SW 1271 (cell line): ENCODE measurements at places on chromosomes 2 and 18.

GRCh38 chr2:74387346-74387745 is 7.2 kb upstream of the DCTN1 start:
- no peak for DNase-seq

DNA sequence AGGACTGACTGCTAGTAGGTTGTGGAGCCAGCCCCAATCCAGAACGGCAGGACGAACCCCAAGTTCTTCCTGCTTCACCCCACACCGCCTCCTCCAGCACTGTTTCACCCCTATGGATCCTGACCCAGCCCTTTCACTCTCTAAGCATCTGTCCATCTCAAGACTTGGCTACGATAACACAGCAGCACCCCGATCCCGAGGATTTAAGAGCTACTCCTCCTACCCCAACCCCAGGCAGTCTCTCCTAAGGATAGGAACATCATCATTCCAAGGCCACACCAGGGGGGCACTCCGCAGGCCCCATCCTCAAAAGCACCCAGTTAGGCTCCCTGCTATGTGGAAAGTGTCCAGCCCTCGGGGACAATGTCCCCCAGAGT is 645 bp downstream of the KCTD18 start:
- DNase-seq = no peak

DNA sequence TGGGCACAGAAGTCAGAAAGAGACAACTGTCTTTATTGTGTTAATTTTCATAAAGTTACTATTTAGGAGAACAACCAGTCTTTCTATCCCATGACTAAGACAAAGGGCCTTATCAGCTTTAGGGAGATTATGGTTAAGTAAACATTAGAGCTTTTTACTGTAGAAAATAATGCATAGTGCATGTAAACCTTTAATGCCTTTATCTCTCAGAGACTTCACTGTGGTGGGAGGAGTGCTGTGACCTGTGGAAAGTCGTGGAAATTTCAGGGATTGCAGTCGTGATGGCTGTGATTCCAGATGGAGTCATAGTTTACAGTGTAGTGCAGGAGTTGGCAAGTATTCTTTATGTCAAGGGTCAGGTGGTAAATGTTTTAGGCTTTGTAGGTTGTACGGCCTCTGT is 15.8 kb downstream of the ZNF236 start:
- DNase-seq = no peak

DNA sequence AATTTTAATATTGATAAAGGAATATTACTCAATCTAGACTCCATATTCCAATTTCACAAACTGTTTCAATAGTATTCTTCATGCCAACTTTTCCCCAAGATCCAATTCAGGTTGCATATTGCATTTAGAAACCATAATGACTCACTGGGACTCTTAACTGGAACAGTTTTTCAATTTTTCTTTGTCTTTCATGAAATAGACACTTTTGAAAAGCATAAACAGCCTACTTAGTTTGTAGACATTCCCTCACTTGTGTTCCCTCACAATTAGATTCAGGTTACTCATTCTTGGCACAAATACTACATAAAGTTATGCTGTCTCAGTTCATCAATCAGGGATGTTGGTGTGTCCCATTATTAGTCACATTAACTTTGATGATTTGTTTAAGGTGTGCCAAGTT is 1768.4 kb upstream of the PIK3C3 start:
- no peak for DNase-seq

GRCh38 chr2:190849774-190850173 is 30.8 kb upstream of the GLS start:
- no peak for DNase-seq

DNA sequence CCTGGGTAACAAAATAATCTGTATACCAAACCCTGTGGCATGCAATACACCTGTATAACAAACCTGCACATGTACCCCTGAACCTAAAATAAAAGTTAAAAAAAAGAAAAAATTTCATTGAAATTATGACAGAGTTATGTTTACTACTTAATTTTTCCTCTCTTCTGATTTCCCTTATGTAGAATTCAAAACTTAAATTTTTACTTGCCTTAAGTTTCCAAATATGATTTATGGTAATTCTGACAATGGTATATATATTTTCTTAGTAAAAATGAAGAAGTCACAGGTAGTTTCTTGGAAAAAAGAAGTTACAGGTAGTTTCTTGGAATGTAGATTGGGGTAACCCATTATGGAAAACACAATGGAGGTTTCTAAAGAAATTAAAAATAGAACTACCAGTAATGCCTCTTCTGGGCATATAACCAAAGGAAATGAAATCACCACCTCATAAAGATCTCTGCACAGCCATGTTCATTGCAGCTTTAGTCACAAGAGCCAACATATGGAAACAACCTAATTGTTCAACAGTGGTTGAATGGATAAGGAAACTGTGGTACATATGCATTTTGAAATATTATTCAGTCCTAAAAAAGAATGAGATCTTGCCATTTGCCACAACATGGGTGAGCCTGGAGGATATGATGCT is 164.9 kb downstream of the BABAM2 start:
- DNase-seq = no peak

- no peak for DNase-seq
Measured at GRCh38 chr2:9778012-9778411, 65.3 kb upstream of the TAF1B start.

DNA sequence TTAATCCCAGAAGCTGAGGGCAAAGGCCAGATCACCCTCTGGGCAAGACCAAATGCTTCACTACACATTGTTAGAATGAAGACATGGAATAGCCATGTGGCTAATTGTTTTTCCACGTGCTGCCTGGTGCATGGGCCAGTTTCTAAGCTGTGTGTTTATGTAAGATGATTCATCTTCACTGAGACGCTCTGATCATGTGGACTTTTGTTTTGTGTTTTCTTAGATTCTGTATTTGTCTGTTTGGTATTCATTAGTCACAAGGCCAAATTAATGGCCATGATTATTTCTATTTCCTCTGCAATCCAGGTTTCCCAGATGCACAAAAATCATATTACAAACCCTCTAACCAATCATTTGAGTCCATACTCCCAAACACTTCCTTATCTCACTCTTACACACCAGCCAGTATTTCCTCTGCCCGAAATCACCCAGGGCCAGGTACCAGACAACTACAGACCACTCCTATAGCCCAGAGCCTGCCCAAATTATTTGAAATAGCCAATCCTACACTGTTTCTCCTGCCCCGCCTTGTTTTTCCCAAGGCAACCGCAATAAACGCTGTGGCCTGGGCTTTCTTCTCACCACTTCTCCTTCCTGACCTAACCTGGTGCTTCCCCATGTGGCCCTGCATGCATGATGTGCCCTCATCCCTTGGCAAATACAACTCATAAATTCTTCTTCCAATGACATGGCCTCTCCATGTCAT is 94.2 kb upstream of the SP3 start:
- DNase-seq = no peak

- no peak for DNase-seq
Measured at GRCh38 chr18:62693659-62694058, 21.7 kb upstream of the PHLPP1 start.

GRCh38 chr2:226813148-226813701 is 13.6 kb upstream of the IRS1 start:
- no peak for DNase-seq

DNA sequence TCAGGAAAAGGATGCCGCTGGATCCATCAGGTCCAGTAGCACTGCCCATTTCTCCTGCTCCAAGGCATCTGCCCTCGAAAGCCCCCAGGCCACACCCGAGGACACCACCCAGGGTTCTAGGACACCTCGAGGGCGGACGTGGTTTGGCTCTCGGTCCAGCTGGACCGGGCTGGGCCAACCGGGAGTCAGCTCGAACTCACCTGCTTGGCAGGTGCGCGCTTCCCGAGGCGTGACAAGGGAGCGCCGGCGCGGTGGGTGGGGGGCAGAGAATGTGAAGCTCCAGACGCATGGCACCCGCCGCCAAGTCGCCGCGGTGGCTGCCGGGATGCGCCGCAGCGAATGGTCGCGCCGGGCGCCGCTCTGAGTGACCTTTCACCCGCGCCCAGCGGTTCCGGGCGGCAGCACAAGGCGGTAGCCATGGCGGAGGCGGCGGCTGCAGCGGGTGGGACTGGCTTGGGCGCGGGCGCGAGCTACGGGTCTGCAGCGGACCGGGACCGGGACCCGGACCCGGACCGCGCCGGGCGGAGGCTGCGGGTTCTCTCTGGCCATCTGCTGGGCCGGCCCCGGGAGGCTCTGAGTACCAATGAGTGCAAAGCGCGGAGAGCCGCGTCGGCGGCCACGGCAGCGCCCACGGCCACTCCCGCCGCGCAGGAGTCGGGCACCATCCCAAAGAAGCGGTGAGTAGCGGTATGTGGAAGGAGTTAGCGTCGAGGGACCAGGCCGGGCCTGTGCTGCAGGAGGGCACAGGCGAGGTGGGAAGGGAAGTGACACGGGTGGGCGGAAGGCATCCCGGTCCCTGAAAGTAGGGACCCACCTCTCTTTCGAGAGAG is at the start of gene AGPS:
Gene AGPS, plus strand, starts transcription at position 401 of the 830 bp plus-strand sequence. Its CDS starts 17 bp downstream, at position 418.
- DNase-seq = peak; percentile 61

- no peak for DNase-seq
Measured at GRCh38 chr2:49770919-49771318, 616.6 kb upstream of the FSHR start.

- DNase-seq = no peak
Measured at GRCh38 chr2:215136669-215137328, 1.6 kb downstream of the ABCA12 start.

- peak; percentile 35 for DNase-seq
Measured at GRCh38 chr2:158598862-158599517, 142.2 kb downstream of the PKP4 start.

DNA sequence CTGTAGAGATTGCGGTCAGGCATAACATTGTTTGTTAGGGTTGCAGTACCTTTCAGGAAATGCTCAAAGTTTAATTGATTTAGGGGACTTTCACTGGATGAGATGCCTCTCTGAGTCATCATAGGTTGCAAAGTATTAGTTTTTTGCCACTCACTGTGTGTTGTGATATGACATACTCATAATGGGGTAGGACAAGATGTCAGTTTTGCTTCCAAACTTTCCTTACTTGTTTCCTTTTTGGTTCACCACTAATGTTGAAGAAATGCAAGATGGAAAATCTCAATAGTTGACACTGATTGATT is 35.0 kb upstream of the PTH2R start:
- DNase-seq = no peak

- peak; percentile 63 for DNase-seq
Measured at GRCh38 chr2:176096986-176097819, 2.4 kb upstream of the HOXD12 start.

- no peak for DNase-seq
Measured at GRCh38 chr2:52429740-52430139, 1337.9 kb upstream of the CHAC2 start.

GRCh38 chr2:226705133-226705886 is 94.3 kb downstream of the IRS1 start:
- no peak for DNase-seq

DNA sequence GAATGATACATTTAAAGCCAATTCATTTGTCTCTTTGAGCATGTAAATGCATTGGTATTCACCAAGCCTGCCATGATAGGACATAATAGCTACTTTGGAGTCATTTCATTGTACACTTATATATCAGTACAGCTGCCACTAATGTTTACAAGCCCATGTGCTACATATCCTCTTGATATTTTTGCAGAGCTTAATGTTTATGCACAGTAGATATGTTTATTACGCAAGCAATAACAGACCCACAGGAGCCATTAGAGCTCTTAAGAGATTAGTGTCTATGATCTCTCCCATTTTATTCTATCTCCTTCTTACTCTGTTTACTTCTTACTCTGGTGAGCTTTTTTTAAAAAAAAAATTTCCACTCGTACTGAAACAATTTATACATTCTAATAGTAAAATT is 1132.1 kb upstream of the ZEB2 start:
- DNase-seq = no peak

GRCh38 chr2:232476045-232476444 is 11.6 kb downstream of the ECEL1 start:
- no peak for DNase-seq

DNA sequence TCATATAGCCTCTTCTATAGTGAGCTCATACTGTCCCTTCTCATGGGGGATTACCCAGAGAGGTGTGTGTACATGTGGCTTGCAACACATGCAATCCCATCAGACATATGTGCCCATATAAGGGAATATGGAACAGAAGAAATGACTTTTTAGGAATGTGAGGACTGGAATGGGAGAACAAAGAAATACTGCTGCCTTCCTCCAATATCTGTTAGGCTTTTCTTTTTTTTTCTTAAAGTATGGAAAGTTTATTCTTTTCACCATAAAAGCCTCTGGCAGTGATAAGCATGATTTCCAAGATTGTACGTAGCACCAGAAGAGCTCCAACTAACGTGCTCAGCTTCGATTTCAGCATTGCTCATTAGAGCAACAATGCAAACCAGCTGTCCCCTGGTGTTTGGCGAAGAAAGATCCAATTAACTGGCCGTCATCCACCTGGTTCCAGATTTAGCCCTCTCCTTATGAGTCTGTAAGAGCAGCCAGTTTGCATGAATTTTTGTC is 113.6 kb downstream of the ADCYAP1 start:
- no peak for DNase-seq

DNA sequence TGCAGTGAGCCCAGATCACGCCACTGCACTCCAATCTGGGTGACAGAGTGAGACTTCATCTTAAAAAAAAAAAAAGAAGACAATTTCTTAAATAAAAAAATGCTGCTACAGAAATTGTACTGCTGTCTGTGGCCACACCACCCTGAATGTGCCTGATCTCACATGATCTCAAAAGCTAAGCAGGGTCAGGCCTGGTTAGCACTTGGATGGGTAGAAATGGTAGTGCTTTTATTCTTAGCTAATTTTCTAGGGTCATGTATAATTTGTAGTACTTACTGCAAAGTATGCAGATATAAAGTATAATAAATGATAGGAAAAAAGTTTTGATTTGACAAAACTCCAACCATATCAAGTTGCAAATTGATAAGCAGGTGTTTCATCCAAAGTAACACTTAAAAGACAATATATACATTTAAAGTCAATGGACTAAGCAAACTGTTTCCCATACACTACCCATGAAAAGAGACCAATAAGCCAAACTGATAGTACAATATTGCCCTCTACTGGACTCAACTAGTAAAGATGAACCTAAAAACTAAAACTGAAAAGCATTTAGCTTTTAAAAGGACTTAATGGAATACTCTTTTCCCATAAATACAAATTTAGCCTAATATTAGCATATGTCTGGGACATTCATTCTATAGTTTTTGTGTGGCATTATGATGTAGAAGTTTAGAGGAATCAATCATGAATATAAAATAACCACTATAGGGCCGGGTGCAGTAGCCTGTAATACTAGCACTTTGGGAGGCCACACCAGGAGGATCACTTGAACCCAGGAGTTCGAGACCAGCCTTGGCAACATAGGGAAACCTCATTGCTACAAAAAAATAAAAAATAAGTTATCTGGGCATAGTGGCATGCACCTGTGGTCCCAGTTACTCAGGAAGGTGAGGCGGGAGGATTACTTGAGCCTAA is 18.6 kb upstream of the PEX13 start:
- DNase-seq = peak; percentile 10

DNA sequence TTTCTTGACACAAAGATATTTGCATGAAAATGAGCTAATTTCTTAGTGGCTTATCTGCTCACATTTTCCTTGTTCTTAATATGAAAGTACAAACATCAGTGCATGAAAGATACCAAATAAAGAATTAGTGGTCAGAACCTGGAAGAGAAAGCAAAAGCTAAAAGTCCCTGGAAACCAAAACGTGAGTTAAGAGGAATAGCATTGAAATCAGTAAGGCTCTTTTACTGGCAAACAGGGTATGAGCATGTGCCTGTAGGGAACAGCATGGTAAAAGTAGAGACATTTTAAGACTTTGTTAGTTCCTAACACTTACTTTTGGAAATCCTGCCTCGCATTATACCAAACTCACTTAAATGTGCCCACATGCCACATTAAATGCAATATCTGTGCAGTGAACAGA is 31.9 kb upstream of the CWC22 start:
- DNase-seq = no peak
